ENCODE measurements at places on chromosomes 2 and 18.

- DNase-seq = no peak
Measured at GRCh38 chr2:69770193-69770702, 28.3 kb downstream of the ANXA4 start.

DNA sequence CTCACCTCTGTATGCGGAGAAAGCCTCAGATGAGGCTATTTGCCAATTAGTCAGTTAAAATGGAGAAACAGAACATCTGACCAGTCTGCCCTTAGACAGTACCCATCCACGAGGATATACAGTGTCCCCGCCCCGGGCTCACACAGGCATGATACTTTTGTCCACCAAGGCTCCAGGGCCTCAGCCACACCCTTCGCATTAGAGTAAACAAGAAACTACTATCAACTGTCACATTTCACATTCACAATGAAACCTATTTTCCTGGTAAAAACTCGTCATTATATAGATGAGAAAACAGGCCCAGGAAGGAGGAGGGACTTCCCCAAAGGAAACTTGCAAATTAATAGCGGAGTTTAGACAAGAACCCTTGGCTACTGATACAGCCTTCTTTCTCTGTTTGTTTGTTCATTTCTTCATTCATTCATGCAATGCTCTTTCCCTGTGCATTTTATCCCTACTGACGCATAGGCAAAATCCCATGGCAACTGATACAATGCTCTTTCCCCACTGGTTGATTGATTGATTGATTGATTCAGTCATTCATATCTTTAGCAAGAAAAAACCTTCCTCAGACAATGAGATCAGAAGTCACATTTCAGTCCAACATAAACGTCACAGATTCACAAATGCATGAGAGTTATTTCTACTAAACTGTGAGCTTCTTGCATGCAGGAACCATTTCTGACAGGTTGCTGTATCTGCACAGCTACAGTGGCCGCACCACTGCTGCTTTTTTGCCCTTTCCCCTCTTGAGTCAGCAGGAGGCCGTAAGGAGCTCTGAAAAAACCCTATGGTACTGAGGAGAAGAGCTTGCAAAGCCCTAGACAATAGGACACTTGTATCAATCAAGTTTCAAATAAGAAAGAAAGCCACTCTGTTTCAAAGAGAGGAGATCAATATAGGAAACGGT lies 777.1 kb downstream of the RNF144A start:
- DNase-seq = no peak

DNA sequence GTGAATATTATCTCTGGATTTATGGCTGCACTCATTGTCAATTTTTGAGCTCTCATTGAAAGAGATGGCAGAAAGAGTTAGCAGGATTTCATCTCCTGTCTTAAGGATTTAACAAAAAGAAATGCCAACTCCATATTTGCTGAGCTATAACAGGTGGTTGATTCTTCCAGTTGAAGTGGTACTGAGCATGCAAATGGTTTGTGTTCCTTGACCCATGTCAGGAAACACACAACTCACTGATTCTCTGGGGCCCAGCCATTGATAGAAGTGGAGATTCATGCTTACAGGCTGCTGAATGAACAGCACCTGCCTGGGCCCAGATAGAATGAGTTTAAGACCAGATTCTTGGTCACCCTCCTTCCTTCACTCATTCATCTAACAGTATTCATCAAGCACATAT lies 128.8 kb downstream of the CERS6 start:
- DNase-seq = no peak

GRCh38 chr2:207008105-207008990 lies 69.0 kb downstream of the CPO start:
- DNase-seq = no peak

DNA sequence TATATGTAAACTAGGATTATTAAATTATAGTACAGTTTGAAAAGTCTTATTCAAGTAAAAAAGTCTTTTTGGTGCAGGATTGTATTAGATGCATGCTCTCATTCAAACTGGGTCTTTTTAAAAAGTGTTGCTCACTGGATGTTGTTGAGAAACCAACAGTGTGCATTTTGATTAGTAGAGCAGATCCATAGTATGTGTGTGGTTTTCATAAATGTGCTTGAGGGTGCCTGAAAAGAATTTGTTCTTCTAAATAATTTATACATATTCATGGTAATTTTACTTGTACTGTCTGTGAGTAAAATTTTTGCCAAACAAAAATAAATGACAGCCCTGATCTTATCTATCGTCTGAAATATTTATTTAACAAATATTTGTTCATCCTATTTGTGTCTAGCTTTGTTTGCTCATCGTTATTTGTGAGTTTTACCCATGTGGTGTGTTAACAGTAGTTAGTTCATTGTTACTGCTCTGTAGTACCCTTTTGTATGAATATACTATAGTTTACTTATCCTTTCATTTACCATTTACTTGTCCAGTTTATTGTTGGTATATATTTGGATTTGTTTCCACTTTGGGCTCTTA lies 50.4 kb downstream of the PTPN4 start:
- no peak for DNase-seq

DNA sequence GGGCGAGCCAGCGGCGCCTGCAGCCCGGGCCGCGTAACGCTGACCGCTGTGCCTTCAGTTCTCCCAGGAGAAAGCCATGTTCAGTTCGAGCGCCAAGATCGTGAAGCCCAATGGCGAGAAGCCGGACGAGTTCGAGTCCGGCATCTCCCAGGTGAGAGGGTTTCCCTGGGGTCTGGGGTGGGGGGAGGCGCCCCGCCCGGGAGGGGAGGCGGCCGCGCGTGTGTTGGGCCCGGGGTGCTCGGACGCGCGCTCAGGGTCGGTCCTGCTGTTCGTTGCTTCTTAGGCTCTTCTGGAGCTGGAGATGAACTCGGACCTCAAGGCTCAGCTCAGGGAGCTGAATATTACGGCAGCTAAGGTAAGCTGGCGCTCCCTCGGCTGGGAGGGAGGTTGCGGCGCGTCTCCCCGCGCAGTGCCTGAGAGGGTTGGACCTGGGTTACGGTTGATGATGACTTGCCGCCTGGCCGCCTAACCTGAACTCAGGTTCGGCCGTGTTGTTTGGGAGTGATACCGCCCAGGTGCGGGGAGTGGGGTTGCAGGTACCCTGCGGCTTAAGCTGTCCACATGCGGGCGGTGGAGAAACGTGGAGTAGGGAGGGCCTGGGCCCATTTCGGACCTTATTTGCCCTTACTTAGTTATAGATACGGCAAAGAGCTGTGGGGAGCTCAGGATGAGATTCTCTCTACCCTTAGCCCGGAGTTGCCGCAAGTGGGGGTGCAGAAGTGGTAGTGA lies 638 bp downstream of the RPS7 start:
- DNase-seq = no peak

DNA sequence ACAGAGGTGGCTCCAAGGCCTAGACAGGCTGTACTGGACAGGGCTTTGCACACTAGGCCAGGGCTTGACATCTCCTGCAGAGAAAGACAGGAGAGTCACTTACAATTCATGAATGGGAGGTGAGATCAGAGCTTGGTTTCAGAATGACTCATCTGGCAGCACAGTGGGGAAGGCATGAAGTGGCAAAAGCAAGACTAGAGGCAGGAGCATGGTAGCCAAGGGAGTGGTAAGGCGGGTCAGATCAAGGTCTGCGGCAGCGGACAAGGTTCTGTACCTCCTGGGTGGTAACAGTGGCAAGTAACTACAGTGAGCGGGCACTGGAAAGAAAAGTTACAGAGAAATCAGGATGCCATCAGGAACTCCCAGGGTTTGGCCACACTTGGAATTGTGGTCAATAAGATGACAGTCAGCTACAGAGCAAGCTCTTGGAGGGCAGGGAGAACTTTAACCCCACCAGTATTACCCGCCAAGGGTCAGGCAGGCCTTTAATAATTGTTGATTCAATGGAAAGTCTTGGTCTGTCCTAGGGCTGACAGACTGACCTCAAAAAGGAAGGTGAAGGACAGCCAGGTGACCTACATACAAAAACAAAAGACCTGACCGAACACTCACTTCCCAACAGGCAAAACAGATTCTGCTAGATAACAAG lies 5.7 kb downstream of the MCFD2 start:
- DNase-seq = no peak

- DNase-seq = no peak
Measured at GRCh38 chr2:232973011-232973735, 39.9 kb downstream of the NGEF start.

DNA sequence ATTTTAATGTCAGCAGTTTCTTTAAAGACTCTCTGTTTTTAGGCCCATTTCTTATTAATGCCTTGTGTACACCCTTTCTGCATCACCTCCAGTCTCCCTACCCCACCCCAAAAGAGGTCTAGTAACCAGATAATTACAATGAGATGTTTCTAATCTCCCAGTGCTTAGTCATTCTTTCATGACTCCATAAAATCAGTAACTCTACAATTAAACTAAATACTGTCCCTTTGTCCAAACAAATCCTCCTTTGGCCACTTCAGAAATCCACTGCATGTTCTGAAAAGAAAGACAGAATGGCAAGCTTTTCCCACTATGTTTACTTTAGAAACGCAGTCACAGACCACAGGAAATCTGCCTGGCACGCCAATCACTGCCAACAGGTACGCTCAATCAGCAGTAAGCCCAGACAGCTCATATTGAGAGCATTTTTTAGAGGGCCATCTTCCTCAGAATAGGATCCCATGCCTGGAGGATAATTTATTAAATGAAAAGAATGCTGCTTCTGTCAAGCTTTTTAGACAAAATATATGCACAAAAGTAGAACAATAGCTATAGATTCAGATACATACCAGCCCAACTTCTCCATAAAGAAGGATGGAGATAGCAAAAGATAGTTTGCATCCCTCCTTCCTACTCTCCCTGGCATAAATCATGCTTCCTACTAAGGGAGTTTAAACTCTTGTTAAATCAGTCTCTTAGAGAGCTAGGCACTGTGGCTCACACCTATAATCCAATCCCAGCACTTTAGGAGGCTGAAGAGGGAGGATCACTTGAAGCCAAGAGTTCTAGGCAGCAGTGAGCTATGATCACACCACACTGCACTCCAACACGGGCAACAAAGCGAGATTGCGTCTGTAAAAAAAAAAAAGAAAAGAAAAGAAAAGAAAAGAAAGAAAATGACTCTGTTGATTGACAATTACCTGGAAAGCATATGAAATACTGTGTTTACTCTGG lies 14.6 kb downstream of the CLASP1 start:
- no peak for DNase-seq

GRCh38 chr2:98601532-98602132 lies 6.7 kb downstream of the COA5 start:
- DNase-seq = no peak

DNA sequence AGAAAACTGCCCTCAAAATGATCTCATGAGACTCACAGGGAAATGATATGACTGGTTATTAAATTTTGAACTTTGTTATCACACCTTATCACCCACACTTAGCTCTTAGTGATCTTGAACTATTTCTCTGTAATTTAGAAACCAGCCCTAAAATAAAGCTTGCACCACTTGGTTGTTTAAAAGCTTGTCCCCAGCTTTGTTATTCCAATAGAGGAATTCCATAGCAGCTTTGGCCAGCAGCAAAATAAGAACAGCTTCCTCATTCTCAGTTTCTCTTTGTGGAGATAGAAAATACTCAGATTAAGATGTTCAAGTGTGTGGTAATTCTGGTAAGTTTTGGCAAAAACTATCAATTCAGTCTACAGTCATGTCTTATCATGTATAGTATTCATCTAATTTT lies 54.4 kb upstream of the CCDC68 start:
- DNase-seq = no peak

- no peak for DNase-seq
Measured at GRCh38 chr2:145598434-145598833, 1078.5 kb upstream of the ZEB2 start.

- no peak for DNase-seq
Measured at GRCh38 chr2:131966256-131966655, 195.5 kb downstream of the ANKRD30BL start.

GRCh38 chr2:53452957-53453748 lies 314.5 kb upstream of the CHAC2 start:
- no peak for DNase-seq

DNA sequence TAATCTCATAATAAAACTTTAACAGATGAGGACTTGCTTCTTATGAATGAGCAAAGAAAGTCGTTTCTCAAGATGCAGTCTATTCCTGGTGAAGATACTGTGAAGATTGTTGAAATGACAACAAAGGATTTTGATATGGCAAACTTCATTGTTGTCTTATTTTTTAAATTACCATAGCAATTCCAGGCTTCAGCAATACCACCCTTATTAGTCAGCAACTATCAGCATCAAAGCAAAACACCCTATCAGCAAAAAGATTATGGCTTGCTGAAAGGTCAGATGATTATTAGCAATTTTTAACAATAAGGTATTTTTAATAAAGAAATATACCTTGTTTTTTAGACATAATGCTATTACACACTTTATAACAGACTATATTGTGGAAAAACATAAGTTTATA lies 88.3 kb downstream of the COL5A2 start:
- no peak for DNase-seq

DNA sequence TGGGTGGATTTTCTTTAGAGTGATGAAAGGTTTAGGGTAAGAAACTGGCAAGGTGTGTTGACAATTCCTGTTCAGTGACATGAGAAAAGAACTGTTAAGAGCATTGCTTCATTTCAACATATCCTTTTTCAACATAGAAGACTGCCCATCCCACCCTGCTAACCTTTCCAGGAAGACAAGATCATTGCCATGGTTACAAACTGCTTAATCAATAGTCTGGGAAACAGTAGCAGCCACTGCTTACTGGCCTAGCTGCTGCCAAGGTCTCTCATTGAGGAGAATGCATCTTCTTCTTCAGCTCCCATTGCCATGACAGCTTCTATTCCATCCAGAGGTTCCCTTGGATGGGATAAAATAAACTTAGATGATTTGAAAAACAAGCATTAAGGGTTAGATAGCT lies 212.1 kb downstream of the LRRTM1 start:
- DNase-seq = no peak

- no peak for DNase-seq
Measured at GRCh38 chr2:3307901-3308300, 69.7 kb downstream of the EIPR1 start.

- no peak for DNase-seq
Measured at GRCh38 chr2:142989273-142990204, 112.1 kb downstream of the KYNU start.

GRCh38 chr2:211281430-211282073 lies 725.2 kb downstream of the CPS1 start:
- DNase-seq = no peak

- DNase-seq = no peak
Measured at GRCh38 chr2:25982968-25983280, 627 bp upstream of the KIF3C start.

- DNase-seq = no peak
Measured at GRCh38 chr2:7071154-7071553, 153.9 kb downstream of the RNF144A start.

DNA sequence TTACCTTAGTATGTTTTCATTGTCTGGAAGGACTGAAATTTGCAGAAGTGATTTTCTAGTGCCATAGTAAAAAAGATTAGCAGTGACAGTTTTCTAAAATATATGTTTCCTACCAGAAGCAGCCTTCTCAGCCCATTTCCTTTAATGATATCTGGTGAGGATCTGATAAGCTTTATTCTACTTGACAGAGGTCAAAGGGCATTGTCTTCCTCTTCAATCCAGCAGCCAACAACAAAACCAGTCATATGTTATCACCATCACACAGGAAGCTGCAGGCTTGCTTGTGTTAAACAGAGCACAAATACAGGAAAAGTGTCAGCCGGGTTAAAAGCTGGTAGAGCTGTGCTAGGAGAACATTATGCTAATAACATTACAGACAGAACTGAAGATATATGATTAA lies 35.6 kb upstream of the ZSWIM2 start:
- no peak for DNase-seq

- no peak for DNase-seq
Measured at GRCh38 chr18:12401881-12402280, 5.8 kb upstream of the PRELID3A start.

Data from left forelimb (tissue), 1 donor.